ENCODE measurements at places on chromosomes 3 and 15. TPM values are rescaled to one million over a fixed set of nuclear protein-coding genes. Genes with fewer than 3 reads are reported as not detected.

Gene ATP13A5
- not detected for total RNA-seq

DNA sequence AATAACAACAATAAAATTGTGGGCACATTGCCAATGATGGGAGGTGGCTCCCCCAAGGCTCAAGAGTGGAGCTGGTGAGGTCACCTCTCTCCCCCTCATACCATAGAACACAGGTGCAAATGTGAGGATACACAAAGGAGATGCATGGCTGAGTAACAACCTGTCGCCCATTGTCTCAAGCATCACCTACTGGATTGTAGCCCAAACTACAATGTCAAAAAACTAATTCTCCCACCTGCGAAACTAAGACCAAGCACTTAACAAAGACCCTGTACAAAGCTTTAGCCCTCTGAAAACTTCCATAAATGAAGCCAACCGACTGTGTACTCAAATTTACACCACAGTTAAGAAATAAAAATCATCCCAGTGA, 50.4 kb upstream of the IGSF11 start:
- DNase-seq = no peak
- H3K4me1 ChIP-seq = no peaks in the 10 kb centered on the region
- no peaks in the 10 kb centered on the region for H3K27me3 ChIP-seq

GRCh38 chr15:73886717-73887345, 13.5 kb downstream of the TBC1D21 start:
- H3K36me3 ChIP-seq = no peaks in the 10 kb centered on the region
- H3K4me3 ChIP-seq = no peak overlapping the region
- H3K27ac ChIP-seq = no peak overlapping the region
- peaks cover 48% of the 10 kb centered on the region for H3K27me3 ChIP-seq
- DNase-seq = no peak
- no peaks in the 10 kb centered on the region for H3K4me1 ChIP-seq

Gene HHATL
- total RNA-seq = not detected

DNA sequence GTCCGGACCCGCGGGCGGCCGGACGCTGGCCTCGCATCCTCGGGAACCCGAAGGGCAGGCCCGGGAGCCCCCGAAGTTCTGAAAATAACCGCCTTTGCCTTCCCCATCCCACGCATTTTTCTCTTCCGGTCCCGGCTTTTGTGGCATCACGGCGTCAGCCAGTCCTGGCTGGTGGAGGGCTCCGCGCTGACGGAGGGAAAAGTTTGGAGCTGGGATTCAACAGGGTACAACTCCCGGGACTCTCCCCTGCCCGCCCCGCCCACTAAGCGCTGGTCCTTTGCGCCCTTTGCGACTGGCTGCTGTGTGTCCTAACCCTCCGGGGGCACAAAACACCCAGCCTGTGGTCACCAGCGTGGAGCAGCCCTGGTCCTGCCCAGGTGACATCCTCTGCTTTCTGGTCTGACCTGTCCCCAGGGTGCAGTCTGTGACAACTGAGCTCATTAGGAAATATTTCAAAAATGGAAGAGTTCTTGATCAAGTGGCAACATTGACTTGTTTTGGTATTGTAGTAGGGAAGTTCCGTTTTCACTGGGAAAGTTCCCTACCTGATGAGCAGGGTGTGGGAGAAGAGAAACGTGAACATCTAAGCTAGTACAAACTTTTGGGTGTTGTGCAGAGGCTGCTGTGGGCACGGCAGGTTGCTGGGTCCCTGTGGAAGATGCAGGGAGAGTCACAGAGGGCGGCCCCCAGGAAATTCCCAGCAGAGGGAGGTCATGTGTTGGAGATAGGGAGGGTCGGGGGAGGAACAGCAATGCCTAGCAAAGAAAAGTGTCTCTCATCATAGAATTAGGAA, 775 bp downstream of the ARNT2 start:
- peak overlapping the region; percentile 32 for H3K4me3 ChIP-seq
- DNase-seq = no peak
- peaks cover 36% of the 10 kb centered on the region for H3K27me3 ChIP-seq
- no peaks in the 10 kb centered on the region for H3K36me3 ChIP-seq
- H3K27ac ChIP-seq = no peak overlapping the region
- peaks cover 3% of the 10 kb centered on the region for H3K4me1 ChIP-seq

Gene CCR9
- total RNA-seq = 8.1 TPM

GRCh38 chr15:47384776-47385175, 332.5 kb upstream of the SEMA6D start:
- H3K4me1 ChIP-seq = no peaks in the 10 kb centered on the region
- H3K27me3 ChIP-seq = no peaks in the 10 kb centered on the region
- H3K4me3 ChIP-seq = no peak overlapping the region
- H3K27ac ChIP-seq = no peak overlapping the region
- DNase-seq = no peak
- H3K36me3 ChIP-seq = no peaks in the 10 kb centered on the region

Gene ALPK3
- total RNA-seq = 0.22 TPM

- H3K27ac ChIP-seq = no peak overlapping the region
- DNase-seq = no peak
- H3K27me3 ChIP-seq = no peaks in the 10 kb centered on the region
Observed at GRCh38 chr3:167323572-167323971, 56.5 kb downstream of the ZBBX start.

DNA sequence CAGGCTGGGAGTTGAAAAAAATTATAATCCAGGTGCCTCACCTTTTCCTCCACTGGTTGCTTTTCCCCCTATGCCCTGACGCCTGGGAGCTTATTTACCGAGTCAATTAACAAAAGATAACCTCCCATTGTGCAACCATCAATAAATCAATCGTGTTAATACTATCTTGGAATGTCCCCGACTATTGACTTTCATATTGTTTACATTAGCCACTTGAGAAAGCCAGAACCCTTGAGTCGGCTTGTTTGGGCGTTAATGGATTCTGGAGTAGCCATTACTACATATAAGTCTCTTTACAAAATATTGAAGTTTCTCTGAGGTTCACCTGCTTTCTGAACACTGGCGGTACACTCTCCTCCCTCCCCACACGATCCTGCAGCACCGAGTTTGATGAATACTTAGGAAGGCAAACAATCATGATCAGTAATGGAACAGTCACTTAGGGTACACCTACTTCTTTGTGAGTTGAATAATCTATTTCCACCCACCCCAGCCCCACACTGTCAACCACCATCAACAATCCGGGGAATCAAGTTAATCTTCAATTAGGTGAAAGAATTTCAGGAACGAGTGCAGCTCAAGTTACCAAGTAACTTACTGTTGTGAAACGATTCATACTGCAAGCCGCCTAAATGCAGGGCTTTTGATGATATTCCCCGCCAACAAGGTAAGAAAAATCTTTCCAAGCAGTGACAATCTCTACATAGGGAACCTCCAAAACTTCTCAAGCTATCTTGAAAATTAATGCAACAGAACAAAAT, 159.3 kb upstream of the NR2F2 start:
- no peak overlapping the region for H3K27ac ChIP-seq
- H3K4me1 ChIP-seq = no peaks in the 10 kb centered on the region
- no peak for DNase-seq
- peaks cover 9% of the 10 kb centered on the region for H3K27me3 ChIP-seq
- H3K36me3 ChIP-seq = no peaks in the 10 kb centered on the region

DNA sequence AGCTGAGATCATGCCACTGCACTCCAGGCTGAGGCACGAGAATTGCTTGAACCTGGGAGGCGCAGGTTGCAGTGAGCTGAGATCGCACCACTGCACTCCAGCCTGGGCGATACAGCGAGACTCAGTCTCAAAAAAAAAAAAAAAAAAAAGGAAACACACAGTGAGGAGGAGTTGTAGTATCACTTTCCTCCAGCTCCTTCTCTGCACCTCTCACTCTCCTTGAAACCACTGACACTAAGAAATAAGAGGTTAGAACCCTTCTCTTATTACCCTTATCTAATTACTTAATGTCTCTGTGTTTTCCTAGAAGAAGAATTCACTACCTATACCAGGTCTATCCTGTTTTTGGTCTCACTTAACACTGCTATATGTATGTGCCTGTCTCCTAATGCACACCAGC, 31.7 kb downstream of the RAB27A start:
- no peaks in the 10 kb centered on the region for H3K36me3 ChIP-seq
- no peak overlapping the region for H3K4me3 ChIP-seq
- peak overlapping the region; percentile 72 for H3K27ac ChIP-seq
- no peaks in the 10 kb centered on the region for H3K27me3 ChIP-seq
- no peak for DNase-seq
- H3K4me1 ChIP-seq = peaks cover 11% of the 10 kb centered on the region

DNA sequence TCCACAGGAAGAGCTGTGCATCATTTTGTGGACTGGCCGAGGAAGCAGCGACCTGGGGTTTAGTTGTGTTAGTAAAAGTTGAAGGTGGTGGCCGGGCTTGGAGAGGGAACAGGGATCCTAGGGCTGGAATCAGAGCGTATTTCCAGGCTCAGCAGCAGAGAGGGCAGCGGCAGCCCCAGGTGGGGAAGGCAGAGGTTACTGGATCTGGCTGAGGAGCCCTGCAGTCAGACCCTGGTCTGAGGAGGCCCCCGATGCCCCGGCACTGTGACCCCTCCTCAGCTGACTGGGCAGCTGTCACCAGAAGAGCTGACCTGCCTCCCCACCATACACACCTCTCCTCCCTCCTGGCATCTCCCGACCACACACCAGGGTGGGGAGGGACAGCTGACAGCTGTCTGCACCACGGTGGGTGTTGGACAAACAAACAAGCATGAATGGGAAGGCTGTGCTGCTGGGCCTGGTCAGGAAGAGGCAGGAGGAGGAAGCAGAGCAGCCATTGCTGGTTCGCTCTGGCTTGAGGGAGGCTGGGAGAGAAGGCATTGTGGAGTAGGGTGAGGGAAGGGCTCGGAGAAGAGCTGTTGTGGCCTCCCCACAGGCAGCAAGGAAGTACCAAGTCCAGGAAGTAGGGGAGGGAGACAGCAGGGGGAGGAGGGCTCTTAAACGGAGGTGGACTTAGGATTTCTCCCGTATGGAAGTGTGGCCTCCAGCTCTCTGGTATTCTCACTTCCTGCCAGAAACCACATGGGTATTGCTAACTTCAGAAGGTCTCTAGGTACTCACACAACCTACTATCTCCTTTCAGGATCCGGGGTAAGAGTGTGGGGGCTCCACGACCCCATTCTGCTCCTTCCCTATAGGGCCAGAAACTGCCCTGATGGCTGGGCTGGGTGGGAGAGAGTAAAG, 49.5 kb upstream of the HACD2 start:
- no peaks in the 10 kb centered on the region for H3K27me3 ChIP-seq
- H3K4me3 ChIP-seq = no peak overlapping the region
- no peak overlapping the region for H3K27ac ChIP-seq
- peaks cover 7% of the 10 kb centered on the region for H3K36me3 ChIP-seq
- DNase-seq = no peak
- H3K4me1 ChIP-seq = no peaks in the 10 kb centered on the region

DNA sequence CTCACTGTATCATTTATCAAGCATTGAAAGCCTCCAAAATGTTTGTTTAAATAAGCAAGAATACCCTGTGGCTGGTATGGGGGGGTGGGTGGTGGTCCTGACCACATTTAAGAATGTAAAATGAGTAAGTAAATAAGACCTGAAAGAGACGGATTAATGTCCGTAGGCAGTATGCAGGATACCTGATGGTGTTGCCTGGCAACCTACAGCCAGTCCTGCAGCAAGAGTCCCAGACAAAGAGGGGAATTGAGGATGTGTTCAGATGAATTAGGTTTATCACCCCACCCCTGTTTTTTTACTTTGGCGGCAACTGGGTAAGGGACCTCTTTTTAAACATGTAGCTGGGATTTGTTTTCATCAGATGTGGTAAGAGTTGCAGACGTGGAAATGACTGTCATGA, 99.8 kb upstream of the BFSP2 start:
- DNase-seq = no peak
- no peak overlapping the region for H3K4me3 ChIP-seq
- no peaks in the 10 kb centered on the region for H3K36me3 ChIP-seq
- no peak overlapping the region for H3K27ac ChIP-seq

- H3K4me1 ChIP-seq = no peaks in the 10 kb centered on the region
- H3K36me3 ChIP-seq = no peaks in the 10 kb centered on the region
- DNase-seq = no peak
- no peak overlapping the region for H3K4me3 ChIP-seq
- H3K27me3 ChIP-seq = no peaks in the 10 kb centered on the region
Observed at GRCh38 chr3:6526861-6527260, 334.1 kb upstream of the GRM7 start.

Gene GOLGB1
- total RNA-seq = 39.2 TPM

DNA sequence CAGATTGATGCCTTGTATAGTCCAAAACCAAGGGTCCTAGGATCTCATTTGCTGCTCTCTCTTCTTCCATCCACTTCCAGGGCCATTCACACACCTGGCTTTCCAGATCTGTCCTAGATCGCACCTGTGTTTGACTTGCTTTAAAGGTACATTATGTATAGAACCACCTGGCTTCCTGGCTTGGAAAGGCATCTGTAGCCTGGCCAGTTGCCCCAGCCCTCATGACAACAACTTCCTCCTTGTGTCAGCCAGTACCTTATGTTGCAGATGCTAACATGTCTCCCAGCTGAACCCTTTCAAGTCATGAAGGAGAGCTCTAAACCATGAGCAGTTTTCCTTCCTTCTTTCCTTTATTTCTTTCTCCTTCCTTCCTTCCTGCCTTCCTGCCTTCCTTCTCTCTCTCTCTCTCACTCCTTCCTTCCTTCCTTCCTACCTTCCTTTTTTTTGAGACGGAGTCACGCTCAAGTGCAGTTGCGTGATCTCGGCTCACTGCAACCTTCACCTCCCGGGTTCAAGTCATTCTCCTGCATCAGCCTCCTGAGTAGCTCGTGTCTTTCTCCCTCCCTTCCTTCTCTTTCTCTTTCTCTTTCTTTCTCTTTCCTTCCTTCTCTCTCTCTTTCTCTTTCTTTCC, 2.5 kb upstream of the HTR3C start:
- no peaks in the 10 kb centered on the region for H3K4me1 ChIP-seq
- no peak overlapping the region for H3K27ac ChIP-seq
- no peaks in the 10 kb centered on the region for H3K27me3 ChIP-seq
- DNase-seq = no peak

GRCh38 chr15:81523867-81524266, 149.9 kb upstream of the TMC3 start:
- no peaks in the 10 kb centered on the region for H3K36me3 ChIP-seq
- no peak overlapping the region for H3K27ac ChIP-seq
- H3K27me3 ChIP-seq = peaks cover 6% of the 10 kb centered on the region
- H3K4me3 ChIP-seq = no peak overlapping the region
- DNase-seq = no peak

DNA sequence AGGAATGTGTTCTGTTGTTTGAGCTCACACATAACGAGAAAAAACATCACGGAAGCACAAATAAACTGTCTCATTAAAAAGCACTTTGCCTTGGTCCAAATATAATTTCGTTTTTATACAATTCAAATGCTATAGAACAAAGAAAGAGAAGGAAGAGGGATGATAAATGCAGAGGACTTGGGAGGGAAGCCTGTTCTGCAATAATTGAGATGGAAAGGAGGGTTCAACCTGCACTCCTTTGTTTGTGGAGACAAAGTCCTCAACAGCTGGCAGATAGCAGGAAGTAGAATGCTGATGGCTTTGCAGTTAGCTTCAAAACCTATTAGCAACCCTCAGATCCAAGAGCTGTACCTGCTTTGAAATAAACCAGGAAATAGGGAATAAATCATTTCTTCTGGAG, 1010.8 kb downstream of the FHIT start:
- H3K27ac ChIP-seq = no peak overlapping the region
- DNase-seq = no peak
- H3K27me3 ChIP-seq = no peaks in the 10 kb centered on the region
- H3K4me3 ChIP-seq = no peak overlapping the region
- no peaks in the 10 kb centered on the region for H3K4me1 ChIP-seq
- no peaks in the 10 kb centered on the region for H3K36me3 ChIP-seq

- no peaks in the 10 kb centered on the region for H3K4me1 ChIP-seq
- no peaks in the 10 kb centered on the region for H3K36me3 ChIP-seq
- no peak for DNase-seq
- H3K27ac ChIP-seq = no peak overlapping the region
Observed at GRCh38 chr3:19931180-19931692, 2.8 kb downstream of the EFHB start.

Gene SAMMSON
- total RNA-seq = not detected

All from T-cell (primary cell).